CD4-positive, alpha-beta T cell treated with Interleukin-10 for 1 hour (primary cell): ENCODE measurements at places on chromosomes 2 and 18.
A peak's percentile ranks its signal among the peaks of the same experiment; 100 is the strongest.

DNA sequence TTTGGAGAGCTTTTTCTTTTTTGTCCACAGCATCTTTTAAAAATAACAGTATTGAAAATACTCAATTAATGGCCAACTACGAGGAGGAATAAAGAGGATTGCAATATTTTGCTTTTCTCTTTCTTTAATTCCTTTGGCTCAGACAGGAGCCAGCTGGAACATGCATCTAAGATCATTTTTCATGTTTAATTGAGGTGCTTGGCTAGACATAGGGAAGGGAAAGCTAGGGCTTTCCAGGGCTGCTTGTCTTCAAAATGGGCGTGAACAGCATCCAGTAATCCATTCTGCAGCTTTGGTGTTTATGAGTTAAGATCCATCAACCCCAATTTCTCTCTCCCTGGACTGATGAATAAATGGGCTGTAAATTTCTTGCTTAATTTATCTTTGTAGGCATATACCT is 323.0 kb downstream of the PTPRM start:
- no peak for DNase-seq

GRCh38 chr18:1505856-1506255 is 601.2 kb downstream of the ADCYAP1 start:
- DNase-seq: no peak

DNA sequence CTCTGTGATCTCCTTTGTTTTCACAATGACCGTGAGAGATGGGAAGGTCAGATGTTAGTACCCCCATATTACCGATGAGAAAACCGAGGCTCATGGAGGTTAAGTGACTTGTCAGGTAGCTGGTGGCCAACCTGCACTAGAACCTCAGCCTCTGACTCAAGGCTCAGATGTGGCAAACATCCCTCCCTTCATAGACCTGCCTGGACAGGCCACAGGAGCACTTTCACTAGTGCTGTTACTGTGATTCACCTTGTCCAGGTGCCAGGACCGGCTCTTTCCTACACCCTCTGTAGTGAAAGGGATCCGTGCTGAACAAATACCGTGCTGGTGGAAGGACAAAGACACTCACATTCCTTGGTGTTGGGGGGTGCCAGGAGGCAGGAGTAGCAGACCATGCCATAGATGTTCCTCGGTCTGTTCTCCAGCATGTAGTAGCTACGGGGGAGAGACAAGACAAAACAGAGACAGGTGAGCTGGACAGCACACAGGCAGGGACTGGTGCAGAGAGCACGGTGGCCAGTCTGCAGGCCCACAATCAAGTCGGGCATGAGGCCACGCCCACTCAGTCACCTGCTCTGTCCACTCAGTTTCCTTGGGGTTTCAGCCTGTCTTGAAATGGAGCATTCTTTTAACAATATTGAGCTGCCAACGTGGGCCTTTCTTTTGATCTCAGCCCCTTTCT is 65.9 kb downstream of the EDAR start:
- DNase-seq: no peak

DNA sequence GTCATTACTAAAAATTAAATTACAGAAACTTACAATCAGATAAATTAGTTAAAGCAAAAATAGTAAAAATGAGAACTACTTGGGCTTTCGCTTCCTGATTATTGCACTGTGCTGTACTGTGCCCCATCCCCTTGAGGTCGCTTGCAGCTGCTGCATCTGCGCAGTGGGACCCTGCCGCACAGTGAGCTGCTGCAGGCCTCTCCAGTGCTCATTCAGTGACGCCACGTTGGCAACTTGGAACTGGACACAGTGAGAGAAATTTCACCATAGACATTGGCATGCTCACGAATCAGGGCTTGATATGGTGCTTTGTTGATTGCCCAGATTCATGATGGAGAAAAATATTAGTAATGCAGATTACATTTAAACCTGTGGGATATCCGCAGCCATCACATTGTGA is 290.8 kb upstream of the MYT1L start:
- DNase-seq: no peak

GRCh38 chr2:203042178-203042577 is 27.5 kb downstream of the NBEAL1 start:
- no peak for DNase-seq

DNA sequence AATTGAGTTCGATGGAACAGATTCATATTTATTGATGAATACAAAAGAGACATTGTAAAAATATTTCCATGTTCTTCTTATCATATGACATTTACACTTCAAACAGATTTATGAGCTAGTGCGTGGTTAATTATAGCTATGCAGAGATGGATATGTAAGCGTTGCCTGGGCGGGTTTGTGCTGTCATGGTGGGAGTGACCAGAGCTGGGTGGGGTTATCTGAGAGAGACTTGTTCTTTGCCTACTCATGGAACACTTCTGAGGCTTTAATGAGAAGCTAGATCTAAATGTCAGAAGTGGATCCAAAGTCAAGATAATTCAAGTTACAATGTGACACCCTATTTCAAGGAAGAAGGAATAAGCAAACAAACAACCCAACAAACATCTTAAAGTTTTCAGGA is 162.3 kb upstream of the ZEB2 start:
- DNase-seq: no peak

DNA sequence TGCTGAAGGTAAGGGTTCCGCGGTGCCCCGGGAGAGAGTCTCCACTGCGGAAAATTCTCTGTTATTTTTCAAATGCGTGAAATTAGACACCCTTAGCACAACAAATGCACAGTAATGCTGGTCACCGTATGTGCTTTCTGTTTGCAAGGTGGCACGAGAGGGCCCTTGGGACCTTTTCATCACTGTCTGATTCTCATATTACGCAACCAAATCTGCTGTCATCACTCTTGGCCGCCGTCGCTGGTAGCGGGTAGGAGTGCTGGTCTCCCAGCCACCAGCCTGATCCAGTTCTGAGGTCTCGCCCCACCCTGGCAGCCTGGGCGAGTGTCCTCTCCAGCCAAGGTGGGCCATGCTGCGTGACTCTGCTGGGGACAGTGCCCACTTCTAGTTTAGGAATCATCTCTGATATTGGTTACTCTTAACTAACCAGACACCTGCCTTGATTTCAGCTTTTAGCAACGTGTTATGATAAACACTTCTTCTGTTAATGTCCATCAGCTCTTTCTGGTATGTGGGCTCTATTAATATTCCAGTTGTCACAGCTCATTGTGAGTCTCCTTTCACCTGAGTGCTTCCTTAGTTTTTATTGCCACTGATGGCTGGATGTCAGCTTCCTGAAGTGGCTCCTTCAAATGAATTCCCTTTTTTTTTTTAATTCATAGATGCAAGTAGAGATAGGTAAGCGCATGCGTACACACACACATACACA is 199.4 kb downstream of the GBX2 start:
- DNase-seq: no peak

GRCh38 chr2:241274127-241274526 is 41.3 kb downstream of the HDLBP start:
- no peak for DNase-seq

GRCh38 chr2:47312491-47312850 is 90.5 kb upstream of the MSH2 start:
- no peak for DNase-seq

GRCh38 chr18:36135264-36135663 is 5.6 kb downstream of the ELP2 start:
- DNase-seq: no peak

- no peak for DNase-seq
Measured at GRCh38 chr18:50424877-50425690, 50.2 kb downstream of the SKA1 start.

GRCh38 chr18:60406721-60407120 is 34.1 kb upstream of the MC4R start:
- DNase-seq: no peak

GRCh38 chr2:78397198-78397597 is 628.3 kb upstream of the REG3G start:
- DNase-seq: no peak

DNA sequence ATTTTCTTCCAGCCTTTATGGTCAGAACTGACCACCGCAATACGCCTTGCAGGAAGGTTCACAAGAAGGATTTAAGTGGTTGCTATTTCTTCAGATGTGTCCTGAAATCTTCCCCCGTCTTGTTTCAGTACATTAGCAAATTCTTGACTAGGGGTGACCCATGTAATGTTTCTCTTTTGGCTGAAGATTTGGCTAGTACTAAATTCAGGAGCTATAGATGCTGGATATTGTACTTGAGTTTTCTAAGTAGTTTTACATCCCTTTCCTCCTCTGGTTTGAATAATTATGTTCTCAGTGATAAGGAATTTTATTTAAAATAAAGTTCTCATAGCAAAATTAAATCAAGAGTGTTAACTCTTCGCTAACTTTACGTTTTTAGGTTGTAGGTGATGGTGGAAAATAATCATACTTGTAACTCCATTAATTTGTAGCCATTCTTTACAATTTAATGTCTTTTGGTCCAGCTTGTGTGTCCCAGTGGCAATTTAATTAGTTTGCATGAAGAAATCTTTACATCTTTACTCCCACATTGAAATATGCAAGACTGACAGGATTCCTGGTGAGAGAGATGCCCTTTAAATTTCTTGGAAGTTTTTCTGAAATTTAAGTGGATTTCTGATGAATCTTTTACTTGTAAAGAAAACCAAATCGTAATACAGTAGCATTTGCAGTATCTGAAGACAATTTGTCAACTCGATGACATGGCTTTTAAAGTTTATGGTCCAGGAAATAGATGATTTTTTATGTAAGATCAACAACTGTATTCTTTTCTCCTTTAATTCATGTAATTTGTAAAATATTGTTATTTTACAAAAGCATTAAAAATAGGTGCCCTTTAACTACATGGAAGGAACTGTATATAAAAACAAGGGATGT is 2.8 kb downstream of the PHLPP1 start:
- no peak for DNase-seq

GRCh38 chr2:122139739-122140420 is 384.4 kb downstream of the TSN start:
- DNase-seq: no peak

DNA sequence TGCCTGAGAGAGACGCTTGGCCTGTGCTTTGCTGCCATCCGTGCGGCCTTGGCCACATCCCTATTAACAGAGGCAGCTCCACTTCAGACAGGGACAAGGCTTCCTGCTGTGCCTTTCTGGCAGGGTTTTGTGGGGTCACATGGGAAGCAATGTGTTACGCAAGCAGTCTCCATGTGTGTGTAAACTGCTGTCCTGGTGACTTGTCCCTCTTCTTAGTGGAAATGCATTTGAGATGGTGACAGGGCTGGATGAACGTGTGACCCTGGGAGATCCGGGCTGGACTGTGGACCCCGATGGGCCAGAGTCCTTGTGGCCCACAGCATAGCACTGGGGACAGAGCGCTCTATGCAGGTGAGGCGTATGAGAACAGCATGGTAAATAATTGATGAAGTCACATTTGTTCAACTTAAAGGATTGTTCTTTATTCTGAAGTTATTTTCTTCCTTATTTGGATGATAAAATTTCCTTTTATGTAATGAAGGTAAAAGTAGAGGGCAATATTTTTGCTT is 23.2 kb downstream of the ASB1 start:
- DNase-seq: no peak

DNA sequence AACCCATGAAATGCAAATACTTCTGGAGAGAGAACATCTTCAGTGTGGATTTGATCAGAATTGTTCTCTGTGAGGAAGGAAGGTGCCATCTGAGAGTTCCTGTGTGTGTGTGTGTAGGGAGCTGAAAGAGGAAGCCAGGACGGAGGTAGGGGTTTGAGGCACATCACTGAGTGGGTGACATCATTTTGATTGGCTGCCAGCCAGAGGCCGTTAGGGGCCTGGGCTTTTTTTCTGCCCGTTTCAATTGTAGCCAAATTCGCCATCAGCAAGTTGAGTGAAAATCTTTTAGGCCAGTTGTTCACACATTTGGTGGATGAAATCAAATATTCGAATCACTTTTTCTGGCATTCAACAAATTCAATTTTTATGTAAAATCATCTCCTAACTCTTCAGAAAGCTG is 48.9 kb downstream of the TSN start:
- no peak for DNase-seq

DNA sequence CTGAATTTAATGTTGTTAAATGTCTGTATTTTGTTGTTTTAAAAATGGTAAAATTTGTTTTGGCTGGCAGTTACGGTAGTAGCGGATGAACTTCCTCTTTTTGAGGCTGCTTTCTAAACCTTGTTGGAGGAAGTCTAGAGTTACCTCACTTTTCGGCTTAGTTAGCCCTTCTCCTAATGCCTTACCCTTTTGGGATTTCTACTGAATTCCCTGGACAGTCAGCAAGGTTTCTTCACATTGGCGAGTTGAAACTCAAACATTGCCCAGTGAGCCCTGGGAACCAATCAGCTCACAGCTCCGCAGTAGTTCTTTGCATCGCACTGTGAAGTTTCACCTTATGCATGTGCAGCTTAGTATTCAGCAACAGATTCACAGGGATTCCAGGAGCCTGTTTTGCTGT is 55.2 kb downstream of the TMEM247 start:
- DNase-seq: no peak

GRCh38 chr18:64091526-64091925 is 57.4 kb downstream of the LINC00305 start:
- no peak for DNase-seq

- peak; percentile 2 for DNase-seq
Measured at GRCh38 chr18:11909591-11910026, 1.5 kb upstream of the MPPE1 start.

DNA sequence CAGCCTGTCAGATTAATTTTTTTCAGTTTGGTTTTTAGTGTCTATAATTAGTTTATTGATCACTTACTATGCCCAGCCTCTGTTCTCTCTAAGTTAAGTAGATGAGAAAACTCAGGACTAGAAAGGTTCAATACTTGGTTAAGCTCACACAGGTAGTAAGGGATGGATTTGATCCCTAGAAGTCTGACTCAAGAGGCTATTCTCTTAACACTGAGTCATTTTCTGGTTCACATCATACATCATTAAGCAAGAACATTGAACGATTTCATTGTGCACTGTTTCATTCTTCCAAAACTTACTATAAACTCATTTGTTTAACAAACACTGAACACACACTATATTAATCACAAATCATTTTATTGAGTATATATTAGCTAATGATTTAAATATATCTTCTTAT is 54.1 kb upstream of the SLC38A11 start:
- no peak for DNase-seq

DNA sequence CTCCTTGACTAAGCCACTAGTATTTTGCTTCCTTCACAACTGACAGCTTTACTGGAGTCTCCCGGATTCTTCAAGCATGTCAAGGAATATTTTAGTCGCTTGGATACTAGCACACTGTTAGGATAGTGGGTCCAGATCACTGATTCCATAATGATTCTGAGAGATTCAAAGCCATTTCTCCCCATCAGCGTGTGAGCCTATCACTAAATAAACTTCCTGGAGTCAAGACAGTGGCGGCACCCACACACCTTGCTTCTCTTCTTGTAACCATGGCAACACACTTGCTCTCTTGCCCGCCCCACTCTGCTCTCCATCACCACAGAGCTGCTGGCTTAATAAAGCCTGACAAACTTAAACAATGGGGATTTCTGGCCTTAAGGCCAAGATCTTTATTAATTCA is 245.1 kb downstream of the LRRTM1 start:
- no peak for DNase-seq

GRCh38 chr2:191983186-191983585 is 136.3 kb upstream of the CAVIN2 start:
- no peak for DNase-seq
